ENCODE measurements at places on chromosomes 3 and 15.
A peak's percentile ranks its signal among the peaks of the same experiment; 100 is the strongest.

DNA sequence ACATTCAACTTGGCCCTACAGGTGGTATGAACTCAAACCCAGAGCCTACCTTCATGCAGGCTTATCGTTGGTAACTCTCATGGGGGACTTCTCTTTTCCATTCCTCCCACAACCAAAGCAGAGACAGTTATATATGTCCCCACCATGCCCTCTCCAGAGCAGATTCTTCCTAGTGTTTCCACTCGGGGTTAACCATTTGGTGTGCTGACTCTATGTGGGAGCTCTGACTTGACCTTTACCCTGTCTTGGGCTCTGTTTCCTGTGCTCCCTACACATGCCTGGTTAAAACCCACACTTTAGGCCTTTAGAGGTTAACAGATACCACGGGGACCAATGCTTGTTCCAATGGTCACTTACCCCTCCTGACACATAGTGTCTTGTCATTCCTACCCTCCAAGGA, 80.7 kb downstream of the FSIP1 start:
- DNase-seq: no peak

DNA sequence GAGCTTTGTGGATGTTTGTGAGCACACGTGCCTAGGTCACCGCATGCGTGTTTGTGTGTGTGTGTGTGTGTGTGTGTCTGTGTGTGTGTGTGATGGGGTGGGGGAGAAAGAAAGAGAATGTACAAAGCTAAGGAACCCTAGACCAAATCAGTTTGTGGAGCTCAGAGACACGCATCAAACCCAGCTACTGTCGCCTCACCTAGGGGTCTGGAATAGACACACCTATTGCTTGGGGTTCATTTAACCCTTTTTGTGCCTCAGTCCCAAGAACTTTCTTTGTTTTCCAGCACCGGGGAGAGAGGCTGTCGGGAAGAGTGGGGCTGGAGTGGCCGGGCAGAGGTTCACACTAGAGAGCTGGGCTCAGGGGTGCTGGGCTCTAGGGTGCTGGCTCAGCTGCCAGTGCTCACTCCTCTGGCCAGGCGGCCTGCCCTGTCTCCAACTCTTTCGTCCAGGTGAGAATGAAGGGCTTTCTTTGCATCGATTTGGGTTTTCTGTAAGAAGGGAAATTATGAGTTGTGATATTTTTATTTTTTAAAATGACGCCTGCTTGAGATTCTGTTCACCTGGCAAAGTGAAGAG, 221.6 kb downstream of the MEIS2 start:
- DNase-seq: no peak

- no peak for DNase-seq
Observed at GRCh38 chr3:115239717-115240116, 92.6 kb upstream of the ZBTB20 start.

GRCh38 chr3:4999531-5000184, 20.4 kb downstream of the BHLHE40 start:
- no peak for DNase-seq

DNA sequence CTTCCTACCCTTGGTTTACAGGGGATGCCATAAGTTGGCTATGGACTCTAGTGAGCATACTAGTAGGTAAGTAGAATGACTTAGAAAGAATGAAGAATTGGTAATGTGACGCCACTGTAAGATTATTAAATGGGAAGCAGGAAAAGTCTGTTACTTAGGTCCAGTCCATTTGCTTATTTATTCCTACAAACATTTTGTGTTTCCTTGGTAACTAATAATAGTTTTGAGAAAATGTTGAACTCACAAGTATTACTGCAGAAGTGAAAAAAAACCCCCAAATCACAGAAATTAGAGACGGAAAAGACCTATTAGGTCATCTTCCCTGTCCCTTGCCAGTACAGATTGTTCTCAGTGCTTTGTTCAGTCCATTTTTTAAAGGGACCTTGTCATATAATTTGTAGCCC, 63.5 kb downstream of the CMSS1 start:
- no peak for DNase-seq

GRCh38 chr15:96230526-96231181, 99.8 kb upstream of the NR2F2 start:
- DNase-seq: no peak

DNA sequence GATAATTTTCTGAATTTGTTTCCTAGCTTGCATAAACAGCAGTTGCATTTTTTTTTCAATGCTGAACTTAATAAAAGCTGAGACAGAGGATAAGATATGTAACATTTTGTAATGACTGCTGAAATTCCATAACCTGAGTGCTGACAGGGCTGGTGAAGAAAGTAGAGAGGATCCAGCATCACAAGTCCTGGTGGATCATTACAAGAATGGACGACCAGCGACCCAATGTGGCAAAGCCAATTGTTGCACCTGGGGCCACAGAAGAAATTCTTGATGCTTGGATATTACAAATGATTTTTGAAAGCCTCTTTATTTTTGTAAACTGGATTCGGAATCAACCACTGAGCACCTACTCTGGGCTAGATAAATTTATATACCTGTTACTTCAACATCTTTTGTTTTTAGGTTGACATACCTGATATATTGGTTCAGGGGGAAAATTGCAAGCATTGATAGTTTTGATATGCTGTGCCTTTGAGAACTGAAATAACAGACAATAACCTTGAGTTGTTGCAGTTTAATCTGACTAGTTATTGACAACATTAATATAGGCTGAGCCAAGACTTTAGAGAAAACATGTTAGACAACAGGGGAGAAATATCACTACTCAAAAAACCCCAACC, 3.9 kb upstream of the ACTL6A start:
- DNase-seq: no peak

DNA sequence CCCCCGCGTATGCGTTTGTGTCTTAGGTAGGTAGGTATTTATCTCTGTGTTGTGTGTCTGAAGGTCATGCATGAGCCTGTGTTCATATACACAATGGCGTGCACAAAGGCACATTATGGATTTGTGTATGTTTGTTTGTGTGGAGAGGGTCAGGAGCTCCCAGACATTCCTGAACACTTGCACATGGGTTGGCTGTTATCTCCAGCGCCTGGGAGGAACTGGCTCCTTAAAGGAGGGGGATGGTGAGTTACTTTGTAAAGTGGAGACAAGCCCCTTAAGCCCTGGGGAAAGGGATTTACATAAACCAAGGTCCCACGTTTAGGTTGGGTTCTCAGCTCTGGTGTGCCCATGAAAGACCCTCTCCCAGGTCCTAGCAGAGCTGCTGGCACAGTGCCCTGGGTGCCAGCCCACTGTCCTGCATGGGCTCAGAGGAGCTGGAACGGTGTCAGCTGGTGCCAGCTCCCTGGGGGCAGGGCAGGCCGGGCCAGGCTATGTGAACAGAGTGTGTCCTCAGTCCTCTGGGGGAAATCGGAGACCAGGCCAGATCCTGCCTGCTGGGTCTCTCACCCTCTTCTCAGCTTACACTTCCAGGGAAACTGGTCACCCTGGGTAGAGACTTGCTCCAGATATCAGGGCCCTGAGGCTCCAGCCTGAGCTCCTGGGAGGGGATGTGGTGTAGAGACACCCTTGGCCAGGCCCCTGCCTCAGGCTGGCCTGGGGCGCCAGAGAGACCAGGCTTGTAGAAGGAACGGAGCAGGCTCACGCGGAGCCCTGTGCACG, 25.1 kb downstream of the SNX33 start:
- DNase-seq: no peak

DNA sequence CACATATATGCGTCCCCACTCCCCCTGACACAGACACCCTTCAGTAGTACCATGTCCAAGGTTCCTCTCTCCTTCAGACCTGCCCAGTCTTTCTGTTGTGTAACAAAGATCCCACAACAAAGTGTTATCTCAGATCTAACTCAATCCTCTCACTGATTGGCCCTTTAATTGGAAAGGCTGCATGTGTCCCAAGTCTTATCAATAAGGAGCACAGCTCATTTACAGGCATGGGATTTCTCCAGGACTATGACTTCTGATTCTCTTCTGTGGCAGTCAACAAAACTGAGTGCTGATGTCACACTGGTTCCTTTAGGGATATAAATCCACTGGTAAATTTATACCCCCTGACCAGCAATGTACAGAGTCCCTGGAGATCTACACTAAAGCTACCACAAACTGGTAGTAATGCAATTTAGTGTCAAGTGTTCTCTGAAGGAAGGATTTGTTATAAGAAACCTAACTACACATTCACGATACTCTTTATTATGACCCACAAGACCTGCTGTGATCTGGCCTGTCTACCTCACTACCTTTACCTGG, 28.1 kb downstream of the CLK3 start:
- no peak for DNase-seq

DNA sequence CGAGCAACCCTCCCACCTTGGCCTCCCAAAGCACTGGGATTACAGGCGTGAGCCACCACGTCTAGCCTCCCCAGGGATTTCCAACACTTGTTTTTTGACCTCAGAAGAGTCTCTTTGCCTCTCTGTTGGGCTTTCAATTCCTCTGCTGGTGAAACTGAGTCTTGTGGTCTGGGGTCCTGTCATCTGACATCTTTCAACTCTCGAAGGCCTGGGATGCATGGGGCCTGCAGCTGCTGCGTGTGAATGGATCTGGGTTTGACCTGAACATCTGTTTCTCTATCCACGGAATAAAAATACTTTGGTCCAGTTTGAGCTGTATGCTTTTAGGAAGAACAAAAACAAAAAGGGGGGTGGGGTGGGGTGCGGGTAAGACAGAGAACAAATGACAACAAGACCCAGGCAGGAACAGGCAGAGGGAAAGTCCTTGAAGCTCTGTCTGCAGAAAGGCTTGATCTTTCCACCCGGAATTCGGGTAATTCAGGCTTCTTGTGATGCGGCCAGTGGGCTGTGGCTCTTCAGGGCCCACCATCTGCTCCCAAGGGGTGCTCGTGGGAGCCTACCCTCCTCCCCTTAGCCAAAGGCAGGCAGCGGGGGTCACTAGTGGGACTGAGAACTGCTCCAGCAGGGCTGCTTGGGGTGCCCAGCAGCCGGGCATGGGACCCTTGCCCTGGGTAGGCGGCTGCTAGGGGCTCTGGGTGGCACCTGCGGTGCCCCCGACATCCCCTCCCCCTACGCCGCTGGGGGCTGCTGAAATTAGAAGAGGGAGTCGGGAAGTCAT, 71.5 kb downstream of the SLC12A8 start:
- no peak for DNase-seq

- DNase-seq: no peak
Observed at GRCh38 chr3:44415421-44415820, 62.0 kb downstream of the ZNF445 start.

DNA sequence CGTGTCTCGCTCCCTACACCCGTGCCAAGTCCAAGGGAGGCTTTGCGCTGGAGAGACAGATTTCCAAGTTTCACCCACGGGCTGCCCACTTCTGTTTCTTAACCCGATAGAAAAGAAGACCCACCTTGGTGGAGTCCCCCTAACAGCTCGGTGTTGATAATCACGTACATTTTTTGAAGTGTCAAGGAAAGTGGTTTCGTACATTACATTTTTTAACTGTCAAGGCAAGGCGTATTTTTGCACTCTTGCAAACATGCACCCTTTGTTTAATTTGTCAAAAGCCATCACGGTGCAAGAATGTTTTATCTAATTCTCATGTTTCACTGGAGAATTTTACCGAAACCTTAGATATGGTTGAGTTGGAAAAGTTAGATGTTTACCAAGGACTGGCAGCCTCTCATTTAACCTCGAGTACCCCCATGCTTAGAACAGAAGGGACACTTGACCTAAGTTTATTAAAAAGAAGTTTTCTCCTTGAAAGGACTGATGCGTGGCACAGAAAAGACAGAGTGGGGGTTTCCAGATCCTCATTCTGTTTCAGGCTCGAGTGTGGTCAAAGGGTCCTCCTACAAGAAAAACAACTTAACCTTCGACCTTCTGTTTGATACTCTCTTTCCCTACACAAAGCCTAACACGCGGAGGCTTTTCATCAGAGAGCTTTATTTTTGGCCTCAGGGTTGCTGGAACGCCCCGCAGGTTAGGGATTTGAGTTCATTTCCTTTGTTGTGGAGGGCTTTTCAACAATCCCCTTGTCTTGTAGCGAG, 882 bp downstream of the GXYLT2 start:
- no peak for DNase-seq

DNA sequence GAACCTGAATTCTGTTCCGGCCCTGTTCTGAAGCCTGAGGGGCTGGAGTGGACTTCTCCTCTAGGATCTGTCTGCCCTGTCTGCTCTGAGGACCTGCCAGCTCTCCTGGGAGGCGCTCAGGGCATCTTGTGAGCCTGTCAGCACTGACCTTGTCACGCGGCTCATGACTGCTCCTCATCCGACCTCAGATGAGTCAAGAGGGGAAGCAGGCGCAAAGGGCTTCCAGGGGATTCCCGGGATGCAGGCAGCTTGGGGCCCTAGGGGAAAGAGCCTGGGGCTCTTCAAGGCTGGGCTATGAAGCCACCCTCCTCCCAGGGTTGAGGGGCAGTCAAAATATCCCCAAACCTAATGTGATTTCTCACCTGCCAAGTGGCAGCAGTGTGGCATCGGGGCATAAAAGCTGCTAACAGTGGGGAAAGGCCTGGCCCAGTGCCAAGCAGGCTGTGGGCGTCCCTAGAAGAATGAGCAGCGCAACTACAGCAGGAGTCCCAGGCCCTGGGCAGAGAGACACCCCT, 27.6 kb upstream of the ANKDD1A start:
- DNase-seq: peak; percentile 51

- DNase-seq: no peak
Observed at GRCh38 chr3:191300422-191300821, 28.8 kb upstream of the CCDC50 start.

GRCh38 chr15:59237119-59237855, 30.6 kb downstream of the LDHAL6B start:
- no peak for DNase-seq

- DNase-seq: no peak
Observed at GRCh38 chr3:184491011-184491576, 70.5 kb upstream of the EPHB3 start.

GRCh38 chr3:21174461-21174860, 576.5 kb downstream of the ZNF385D start:
- DNase-seq: no peak

- no peak for DNase-seq
Observed at GRCh38 chr3:123025642-123026521, 1.7 kb downstream of the SEMA5B start.

- DNase-seq: no peak
Observed at GRCh38 chr3:15782429-15782828, 15.3 kb downstream of the ANKRD28 start.

DNA sequence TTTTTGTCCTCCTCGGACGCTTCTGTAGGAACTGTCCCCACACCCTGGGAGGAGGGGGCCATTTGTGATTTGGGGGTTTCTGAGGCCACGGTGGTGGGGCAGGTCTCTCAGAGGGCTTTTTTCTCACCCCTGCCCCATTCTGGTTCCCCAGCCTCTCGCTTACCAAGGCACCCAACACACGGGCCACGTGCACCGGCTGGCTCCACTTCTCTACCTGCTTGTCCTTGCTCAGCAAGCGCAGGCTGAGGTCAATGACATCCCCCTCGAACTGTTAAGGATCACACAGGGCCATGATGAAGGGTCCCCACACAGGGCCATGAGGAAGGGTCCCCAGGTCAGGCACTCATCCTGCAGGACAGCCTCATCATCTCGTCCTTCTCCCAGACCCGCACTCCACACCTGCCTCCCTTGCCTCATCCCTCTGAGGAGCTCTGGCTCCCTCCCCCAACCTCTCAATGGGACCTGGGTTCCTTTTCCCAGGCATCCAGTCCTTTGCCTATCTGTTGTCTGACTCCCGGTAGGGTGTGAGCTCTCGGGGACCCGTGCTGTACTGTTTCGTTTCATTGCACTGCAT, 10.6 kb downstream of the EPB42 start:
- DNase-seq: no peak
